ENCODE measurements at places on chromosomes 6 and 20.
A peak's percentile ranks its signal among the peaks of the same experiment; 100 is the strongest.

DNA sequence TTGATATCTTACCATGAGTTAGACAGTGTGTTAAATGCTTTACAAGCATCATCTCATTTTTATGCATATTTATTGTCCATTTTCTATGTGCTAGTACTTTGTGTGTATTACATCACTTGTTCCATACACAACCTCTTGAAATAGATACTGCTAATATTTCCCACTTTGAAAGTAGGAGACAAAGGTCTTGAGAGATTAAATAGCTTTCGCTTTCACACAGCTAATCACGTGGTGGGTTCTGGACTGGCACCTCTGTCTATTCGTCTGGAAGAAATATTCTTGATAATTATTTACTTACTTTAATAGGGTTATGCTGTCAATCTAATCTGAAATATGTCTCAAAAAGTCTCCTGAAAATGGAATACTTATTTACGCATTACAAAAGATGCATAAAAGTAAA is 30.2 kb downstream of the EPHA7 start:
- DNase-seq, result no peak

GRCh38 chr6:42441697-42442081 is 10.0 kb downstream of the TRERF1 start:
- DNase-seq, result peak; percentile 25

GRCh38 chr20:4812216-4812615 is 90.5 kb downstream of the PRND start:
- no peak for DNase-seq

- DNase-seq, result no peak
These were observed 7.7 kb upstream of the VSX1 start for GRCh38 chr20:25089662-25090061.

- peak; percentile 48 for DNase-seq
These were observed 169.6 kb upstream of the PRND start for GRCh38 chr20:4552075-4552640.

- peak; percentile 66 for DNase-seq
These were observed 48.2 kb downstream of the STX7 start for GRCh38 chr6:132464538-132465256.

GRCh38 chr6:16767765-16768476 is 6.7 kb upstream of the ATXN1 start:
- no peak for DNase-seq
